ENCODE measurements at places on chromosomes 7 and 10. TPM values are rescaled to one million over a fixed set of nuclear protein-coding genes. Genes with fewer than 3 reads are reported as not detected.

The GPR15LG gene
- total RNA-seq, result not detected

The PLEKHS1 gene
- not detected for total RNA-seq

The SPDYE3 gene
- total RNA-seq, result not detected

The GIMAP5 gene
- total RNA-seq, result 9.0 TPM

The EIF4H gene
- total RNA-seq, result 172 TPM

The APBB1IP gene
- total RNA-seq, result 4.8 TPM

The MXI1 gene
- 69.1 TPM for total RNA-seq

The ACTR3C gene
- total RNA-seq, result 5.7 TPM

The MYL10 gene
- total RNA-seq, result not detected

The LRRD1 gene
- not detected for total RNA-seq

The LLCFC1 gene
- total RNA-seq, result not detected

The SDK1 gene
- 2.3 TPM for total RNA-seq

The KCND2 gene
- not detected for total RNA-seq

The MKI67 gene
- 2.1 TPM for total RNA-seq

The STEAP2 gene
- 10.8 TPM for total RNA-seq

The INA gene
- not detected for total RNA-seq

The CALHM1 gene
- not detected for total RNA-seq

The C10orf53 gene
- not detected for total RNA-seq

The TRPV6 gene
- total RNA-seq, result not detected

The ZNF425 gene
- 0.60 TPM for total RNA-seq

The UFSP1 gene
- total RNA-seq, result 1.9 TPM

The PTPRN2 gene
- 1.6 TPM for total RNA-seq

The STEAP1 gene
- 1.4 TPM for total RNA-seq

The SPDYE9 gene
- total RNA-seq, result not detected

The GPER1 gene
- 3.6 TPM for total RNA-seq

The CALML3 gene
- total RNA-seq, result not detected

The FEZF1 gene
- total RNA-seq, result not detected

The TMEM213 gene
- total RNA-seq, result not detected

The LRRC18 gene
- not detected for total RNA-seq

The VIPR2 gene
- 17.0 TPM for total RNA-seq

The PRKG1 gene
- 28.1 TPM for total RNA-seq

The MSMB gene
- total RNA-seq, result not detected

The ZNF775 gene
- 3.3 TPM for total RNA-seq

The GPR85 gene
- total RNA-seq, result 0.62 TPM

The PARG gene
- total RNA-seq, result 20.4 TPM

The ADAMTS14 gene
- total RNA-seq, result 0.43 TPM

The CYP2C19 gene
- not detected for total RNA-seq

The IKZF5 gene
- total RNA-seq, result 12.0 TPM

The TMEM178B gene
- 31.7 TPM for total RNA-seq

The ZNF107 gene
- total RNA-seq, result 1.7 TPM

The SPDYE2 gene
- total RNA-seq, result not detected

The PTN gene
- total RNA-seq, result 21.6 TPM

The EMX2 gene
- not detected for total RNA-seq

The C7orf33 gene
- not detected for total RNA-seq

The FAM25G gene
- total RNA-seq, result not detected

The PRLHR gene
- not detected for total RNA-seq

The CPA2 gene
- not detected for total RNA-seq

The OR2A5 gene
- total RNA-seq, result not detected

The DRGX gene
- not detected for total RNA-seq

The ARHGAP22 gene
- total RNA-seq, result 3.5 TPM

The CLDN3 gene
- total RNA-seq, result not detected

The ZNF736 gene
- total RNA-seq, result 3.4 TPM

The CNTNAP2 gene
- 0.65 TPM for total RNA-seq

The GBX1 gene
- total RNA-seq, result 2.4 TPM

Measured in Right ventricle myocardium inferior (tissue), 1 donor.